ENCODE measurements at places on chromosomes 1 and 21.

DNA sequence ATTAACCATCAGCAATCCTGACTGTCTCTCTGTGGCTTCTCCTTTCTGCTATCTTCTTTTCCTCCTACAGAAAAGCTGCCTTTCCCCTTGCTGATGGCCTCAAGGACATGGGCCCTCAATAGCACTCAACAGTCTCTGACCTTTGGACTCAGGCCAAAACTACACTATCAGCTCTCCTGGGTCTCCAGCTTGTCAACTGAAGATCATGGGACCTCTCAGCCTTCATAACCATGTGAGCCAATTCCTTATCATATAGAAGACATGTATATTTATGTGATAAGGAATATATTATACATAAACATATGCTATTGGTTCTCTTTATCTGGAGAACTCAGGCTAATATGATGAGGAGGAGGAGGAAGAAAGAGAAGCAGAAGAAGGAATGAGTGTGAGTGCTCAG is 91.8 kb upstream of the GJB5 start:
- no peaks in the 10 kb centered on the region for H3K36me3 ChIP-seq
- no peak for DNase-seq
- H3K27ac ChIP-seq, result no peak overlapping the region
- no peak overlapping the region for H3K4me3 ChIP-seq

DNA sequence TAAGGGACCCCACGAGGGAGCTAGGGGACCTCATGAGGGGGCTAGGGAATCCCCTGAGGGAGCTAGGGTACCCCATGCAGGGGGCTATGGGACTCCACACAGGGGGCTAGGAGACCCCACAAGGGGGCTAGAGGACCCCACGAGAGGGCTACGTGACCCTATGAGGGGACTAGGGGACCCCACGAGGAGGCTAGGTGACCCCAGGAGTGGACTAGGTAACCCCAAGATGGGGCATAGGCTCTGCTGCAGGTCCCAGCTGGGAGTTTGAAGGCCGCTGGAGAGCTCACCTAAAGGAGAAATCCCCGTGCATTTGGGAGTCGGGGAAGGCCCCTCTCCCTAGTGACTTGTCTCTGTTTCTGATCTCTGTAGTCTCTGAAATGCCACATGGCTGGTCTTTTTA is 50.0 kb upstream of the DMRTB1 start:
- no peaks in the 10 kb centered on the region for H3K36me3 ChIP-seq
- H3K4me1 ChIP-seq, result no peaks in the 10 kb centered on the region
- H3K27me3 ChIP-seq, result no peaks in the 10 kb centered on the region
- H3K4me3 ChIP-seq, result no peak overlapping the region
- no peak for DNase-seq

DNA sequence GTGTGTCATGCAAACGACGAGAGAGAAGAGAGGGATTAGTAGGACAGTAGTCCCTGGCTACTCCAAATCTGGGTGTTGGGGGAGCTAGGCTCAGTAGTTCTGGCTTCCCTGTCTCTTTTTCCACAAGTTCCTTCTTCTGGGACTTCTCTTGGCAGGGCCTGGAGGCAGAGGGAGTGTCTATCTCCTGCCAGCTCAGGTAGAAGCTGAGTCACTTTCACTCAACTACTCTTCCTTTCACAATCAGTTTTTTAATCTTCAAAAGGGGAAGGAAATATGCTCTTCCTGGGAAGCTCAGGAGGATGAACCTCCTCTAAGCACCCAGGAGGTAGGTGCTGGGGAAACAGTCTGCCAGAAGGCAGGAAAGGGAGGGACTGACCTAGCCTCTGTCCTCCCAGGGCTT is 35.2 kb upstream of the MAGOH start:
- H3K27ac ChIP-seq, result no peak overlapping the region
- no peaks in the 10 kb centered on the region for H3K27me3 ChIP-seq
- DNase-seq, result no peak
- no peaks in the 10 kb centered on the region for H3K36me3 ChIP-seq

DNA sequence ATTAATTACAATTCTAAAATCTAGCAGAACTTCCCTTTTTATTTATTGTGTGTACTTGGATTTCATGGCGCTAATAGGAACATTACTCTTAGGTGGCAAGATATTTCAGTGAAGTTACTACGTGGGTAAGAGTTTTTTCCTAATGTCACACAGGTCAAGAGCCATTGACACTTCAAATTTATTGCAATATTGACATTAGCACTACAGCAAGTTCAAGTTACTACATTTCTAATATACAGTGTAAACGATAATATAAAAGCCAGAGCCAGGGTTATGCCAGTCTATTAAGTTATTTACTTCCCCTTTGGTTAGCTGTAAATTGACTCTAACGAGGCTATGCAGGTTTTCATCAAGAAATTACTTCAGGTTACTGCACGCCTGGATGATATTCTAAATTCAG is 29.7 kb downstream of the CHODL start:
- H3K27me3 ChIP-seq, result no peaks in the 10 kb centered on the region
- DNase-seq, result no peak
- H3K36me3 ChIP-seq, result no peaks in the 10 kb centered on the region
- no peaks in the 10 kb centered on the region for H3K4me1 ChIP-seq
- H3K4me3 ChIP-seq, result no peak overlapping the region

DNA sequence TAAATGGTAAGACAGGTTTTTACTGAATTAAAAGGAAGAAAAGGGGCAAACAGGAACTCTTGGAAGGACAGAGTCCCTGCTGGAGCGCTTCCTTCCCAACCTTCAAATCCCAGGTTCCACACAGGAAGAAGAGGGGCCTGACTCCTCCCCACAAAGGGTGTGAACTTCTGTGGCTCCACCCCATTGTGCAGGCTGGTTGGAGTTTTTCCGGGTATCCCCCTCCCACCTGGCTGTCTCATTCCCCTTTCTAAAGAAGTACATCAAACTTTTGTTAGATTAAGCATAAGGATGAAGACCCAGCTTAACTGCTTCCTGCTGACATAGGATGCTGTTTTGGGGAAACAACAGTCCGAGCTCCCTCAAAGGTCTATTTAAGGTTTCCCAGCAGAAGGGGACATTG is 187.7 kb downstream of the FCRL5 start:
- no peak overlapping the region for H3K4me3 ChIP-seq
- H3K27me3 ChIP-seq, result no peaks in the 10 kb centered on the region
- peaks cover 2% of the 10 kb centered on the region for H3K4me1 ChIP-seq
- H3K36me3 ChIP-seq, result no peaks in the 10 kb centered on the region

All from small intestine (tissue), 16 donors.